ENCODE measurements at places on chromosomes 5 and 9.

GRCh38 chr5:140044041-140044440 is 942 bp upstream of the NRG2 start:
- no peak for DNase-seq

- DNase-seq = no peak
Observed at GRCh38 chr5:87717761-87718160, 305.0 kb upstream of the CCNH start.

- DNase-seq = no peak
Observed at GRCh38 chr5:131812371-131813160, 15.7 kb upstream of the FNIP1 start.

DNA sequence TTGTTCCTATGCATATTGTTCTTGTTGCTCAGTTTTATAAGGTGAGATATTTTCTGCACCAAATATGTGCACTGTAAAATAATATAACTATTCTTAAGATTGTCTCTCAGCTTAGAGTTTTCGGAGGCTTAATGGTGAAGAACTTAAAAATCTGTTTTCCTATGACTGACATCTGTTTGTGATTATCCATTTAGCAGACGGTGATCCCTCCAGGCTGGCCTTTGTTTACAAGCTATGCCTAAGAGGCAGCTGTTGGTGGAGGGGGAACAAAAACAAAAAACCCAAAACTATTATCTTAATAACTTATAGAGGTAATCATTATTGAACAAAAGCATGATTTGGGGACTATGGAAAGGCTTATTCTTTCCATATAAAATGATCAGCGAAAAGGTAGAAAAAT is 658 bp downstream of the PDCD1LG2 start:
- no peak for DNase-seq

DNA sequence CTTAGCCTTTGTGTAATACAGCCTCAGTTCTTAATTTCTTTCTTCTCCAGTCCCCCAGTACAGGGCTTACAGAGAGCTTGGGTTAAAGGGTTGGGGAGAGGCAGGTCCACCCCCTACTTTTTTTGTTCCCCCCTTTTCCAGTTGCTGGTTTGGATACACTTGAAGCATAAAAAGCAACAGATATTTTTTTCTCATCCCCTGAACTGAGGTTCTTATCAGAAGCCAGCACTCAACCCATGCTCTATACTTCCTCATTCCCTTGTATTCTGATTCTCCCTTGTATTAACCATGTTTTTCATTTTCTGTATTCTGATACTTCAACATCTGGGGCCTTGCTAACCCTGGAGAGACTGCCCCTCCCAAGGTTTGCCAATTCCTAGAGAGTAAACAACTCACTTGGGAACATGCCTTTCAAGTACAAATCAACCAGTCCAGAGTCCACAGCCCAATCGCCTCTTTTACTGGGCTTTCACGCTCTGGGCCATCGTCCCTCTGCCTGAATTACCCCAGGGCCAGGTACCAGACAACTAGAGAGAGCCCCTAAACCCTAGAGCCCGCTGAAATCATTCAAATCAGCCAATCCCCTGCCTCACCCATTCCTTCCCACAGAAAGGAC is 333.4 kb upstream of the PUM3 start:
- DNase-seq = no peak

DNA sequence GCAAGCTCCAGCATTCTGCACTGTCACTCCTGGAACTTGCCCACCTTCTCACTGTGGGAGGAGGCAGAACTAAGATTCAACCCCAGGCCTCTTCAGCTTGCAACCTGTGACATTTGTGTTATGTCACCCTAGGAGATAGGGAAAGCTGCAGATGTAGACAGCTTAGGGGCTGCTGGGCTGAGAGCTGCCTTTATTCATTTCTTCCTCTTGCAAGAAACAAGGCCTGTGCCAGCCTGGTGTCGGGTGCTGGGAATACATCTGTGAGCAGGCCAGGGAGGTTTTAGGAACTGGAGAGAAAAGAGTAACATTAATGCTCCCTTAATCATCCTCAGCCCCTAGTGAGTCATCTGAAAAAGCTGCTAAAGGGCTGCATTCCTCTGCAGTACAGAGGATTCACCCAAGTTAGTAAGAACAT is 101.8 kb downstream of the FGF18 start:
- no peak for DNase-seq

DNA sequence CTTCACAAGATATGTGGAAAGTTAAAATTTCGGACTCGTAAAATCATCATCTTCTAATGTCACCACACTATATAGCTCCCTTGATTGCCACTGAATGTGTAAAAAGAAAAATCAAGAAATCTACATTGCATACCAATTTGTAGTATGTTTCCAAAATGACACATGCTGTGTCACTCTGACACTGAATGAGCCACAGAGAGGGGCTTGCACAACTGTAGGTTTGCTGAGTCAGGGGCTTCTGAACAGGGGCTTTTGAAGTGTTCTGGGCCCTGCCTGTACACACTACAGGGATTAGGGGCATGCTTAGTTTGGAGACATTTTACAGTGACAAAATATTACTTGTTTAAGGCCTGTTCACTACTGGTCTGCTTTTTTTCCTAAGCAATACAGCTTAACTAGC is 234.4 kb upstream of the GRAMD2B start:
- DNase-seq = no peak

- DNase-seq = no peak
Observed at GRCh38 chr5:59484618-59485017, 408.9 kb downstream of the PDE4D start.

- no peak for DNase-seq
Observed at GRCh38 chr9:100583014-100583802, 5.3 kb downstream of the CAVIN4 start.
